ENCODE measurements at places on chromosomes 6 and 20.

DNA sequence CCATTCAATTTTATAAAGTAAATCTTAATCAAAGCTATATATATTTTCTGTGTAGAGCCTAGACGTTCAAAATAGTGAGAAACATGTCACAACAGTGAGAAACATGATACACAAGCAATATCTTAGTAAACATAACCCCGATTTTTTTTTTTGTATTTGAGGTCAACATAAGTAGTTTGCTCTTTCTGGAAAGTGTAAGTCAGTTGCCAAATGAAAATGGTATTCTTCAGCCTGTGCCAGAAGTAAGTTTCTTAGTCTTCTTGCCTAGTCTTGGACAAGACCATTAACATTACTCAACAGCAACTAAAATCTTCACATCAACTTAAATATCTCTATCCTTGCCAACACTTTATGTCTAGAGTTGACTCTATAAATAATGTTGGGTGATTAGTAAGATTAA is 59.7 kb downstream of the METTL24 start:
- DNase-seq, result no peak

DNA sequence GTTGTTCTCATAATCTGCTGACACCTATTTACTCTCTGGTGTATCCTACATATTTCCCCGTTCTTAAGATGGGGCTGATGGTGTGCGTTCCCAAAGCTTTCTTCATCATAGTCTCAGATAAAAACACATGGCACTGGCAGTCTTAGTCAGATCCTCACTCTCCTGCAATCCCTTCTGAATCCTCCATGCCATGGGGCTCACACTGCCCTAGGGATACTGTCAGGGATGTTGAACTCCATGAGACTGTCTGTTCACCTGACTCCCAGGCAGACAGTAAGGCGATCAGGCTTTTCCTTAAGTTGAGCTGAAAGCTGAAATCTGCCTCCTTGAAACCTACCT is 76.0 kb downstream of the SLX4IP start:
- DNase-seq, result no peak

DNA sequence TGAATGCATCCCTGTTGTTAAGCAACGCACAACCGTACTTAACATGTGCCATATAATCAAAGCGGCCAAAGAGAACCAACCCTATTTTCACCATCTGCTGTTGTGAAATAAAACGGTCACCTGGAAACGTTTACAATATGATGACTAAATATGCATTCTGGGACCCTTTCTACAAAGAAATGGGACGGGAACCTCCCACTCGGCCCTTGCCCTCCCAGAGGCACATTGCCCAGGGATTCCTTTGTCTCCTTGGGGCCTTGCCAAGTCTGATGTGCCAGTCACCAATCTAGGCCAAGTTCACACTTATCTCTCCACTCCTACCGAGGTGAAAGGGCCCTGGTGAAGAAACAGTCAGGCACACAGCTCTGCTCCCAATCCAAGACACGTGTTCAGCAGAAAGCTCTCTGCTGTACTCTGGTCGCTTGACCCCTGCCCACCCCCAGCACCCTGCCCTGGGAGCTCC is 427.4 kb upstream of the JARID2 start:
- DNase-seq, result no peak

- DNase-seq, result no peak
Measured at GRCh38 chr6:106574741-106575458, 54.4 kb downstream of the RTN4IP1 start.

DNA sequence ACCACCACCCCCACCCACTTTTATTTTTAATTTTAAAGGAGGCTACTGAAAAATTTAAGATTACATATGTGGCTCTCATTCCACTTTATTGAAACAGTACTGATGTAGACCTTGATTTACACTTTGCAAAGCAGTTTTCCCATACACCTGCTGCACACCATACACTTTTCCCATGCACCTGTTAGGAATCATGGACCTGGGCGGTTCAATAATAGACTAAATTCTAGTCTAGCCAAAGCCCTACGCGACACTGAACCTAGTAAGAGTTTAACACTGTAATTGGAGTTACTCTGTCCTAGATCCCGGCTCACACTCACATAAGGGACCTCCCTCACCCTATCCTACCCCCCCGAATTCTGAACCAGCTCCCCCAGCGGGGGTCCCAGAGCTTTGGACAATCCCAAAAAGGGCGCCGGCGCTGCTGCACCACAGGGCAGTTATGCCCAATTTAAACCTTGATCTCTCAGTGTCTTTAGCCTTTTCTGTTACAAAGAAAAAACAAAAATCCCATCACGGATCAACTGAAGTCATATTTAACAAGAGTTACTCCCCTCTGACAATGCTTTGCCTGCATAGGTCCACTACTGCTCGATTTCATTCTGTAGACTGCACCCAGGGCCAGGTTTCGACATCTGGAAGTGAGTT is 2.4 kb upstream of the GCLC start:
- no peak for DNase-seq

- peak; percentile 40 for DNase-seq
Measured at GRCh38 chr20:667351-668034, 8.1 kb downstream of the SCRT2 start.

DNA sequence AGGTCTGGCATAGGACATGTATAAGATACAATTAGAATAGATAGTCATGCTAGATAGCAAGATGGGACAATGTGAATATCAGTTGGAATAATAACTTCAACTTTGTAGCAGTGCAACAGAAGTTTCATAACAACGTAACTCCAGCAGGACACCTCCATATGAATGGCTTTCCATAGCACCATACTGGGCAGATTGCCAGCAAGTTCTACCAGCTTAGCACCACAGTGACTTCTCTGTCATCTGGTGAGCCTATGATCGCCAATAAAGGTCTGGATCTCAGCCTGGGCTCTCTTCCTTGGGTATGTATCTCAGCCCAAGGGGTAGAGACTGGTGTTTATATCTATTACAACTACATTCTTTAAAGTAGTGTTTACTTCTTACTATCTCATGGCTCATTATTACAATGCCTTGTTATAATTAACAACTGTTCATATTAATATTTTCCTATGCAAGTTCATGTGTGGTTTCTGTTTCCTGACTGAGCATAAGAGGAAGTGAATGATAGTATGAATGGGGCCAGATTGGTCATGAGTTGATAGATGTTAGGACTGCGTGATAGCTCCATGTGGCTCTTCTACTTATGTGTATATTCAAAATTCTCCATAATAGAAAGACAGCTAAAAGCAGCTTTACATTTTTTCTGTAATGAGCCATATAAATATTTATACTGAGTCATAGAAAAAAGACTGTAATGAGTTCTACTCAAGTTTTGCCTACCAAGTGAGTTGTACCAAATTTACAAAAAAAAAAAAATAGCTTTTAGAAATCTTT is 22.9 kb downstream of the HTR1B start:
- DNase-seq, result no peak

GRCh38 chr6:31498748-31499147 is 803 bp downstream of the MICB start:
- DNase-seq, result no peak

- DNase-seq, result no peak
Measured at GRCh38 chr6:111377558-111378120, 105.4 kb downstream of the REV3L start.
